Mesothelial cell of epicardium (in vitro differentiated cells): ENCODE measurements at places on chromosomes 4 and X.

DNA sequence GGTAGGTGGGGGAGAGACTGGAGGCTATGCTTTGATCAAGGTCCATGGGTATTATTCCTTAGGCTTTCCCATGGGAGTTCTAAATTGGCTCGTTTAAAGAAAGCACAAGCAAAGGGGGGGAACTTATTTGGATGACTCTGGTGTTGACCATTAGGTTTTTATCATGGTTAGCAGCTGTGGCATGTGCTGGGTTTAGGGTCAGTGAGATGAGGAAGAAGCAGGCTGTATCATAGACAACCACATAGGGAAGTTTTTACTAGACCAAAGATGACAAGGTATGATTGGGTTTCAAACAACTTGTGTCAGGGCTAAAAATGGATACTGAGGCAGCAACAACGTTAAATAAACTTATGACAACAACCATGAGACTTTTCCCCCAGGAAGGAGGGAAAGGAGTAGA, 97.7 kb downstream of the DNAAF6 start:
- DNase-seq, result no peak
- H3K36me3 ChIP-seq, result no peaks in the 10 kb centered on the region
- no peaks in the 10 kb centered on the region for H3K4me1 ChIP-seq
- peaks cover 1% of the 10 kb centered on the region for H3K27me3 ChIP-seq

DNA sequence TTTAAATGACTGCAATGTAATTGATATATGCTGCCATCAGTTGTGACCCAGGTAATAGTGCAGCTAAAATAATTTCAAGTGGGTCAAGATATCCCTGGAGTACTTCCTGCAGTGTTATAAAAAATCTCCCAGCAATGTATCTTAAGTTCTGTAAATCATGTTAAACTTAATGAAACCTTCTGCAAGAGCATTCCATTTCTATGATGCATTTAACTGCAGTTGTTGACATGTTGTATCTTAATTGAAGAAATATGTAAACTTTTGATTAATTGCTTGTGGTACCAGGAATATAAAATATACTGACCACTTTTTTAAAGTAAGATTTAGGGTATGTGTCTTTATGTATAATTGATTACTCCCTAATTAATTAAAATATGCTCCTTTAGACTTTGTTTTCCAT, 213.6 kb downstream of the AFF2 start:
- peaks cover 2% of the 10 kb centered on the region for H3K4me1 ChIP-seq
- no peak for DNase-seq
- no peak overlapping the region for H3K27ac ChIP-seq
- no peaks in the 10 kb centered on the region for H3K36me3 ChIP-seq
- H3K27me3 ChIP-seq, result no peaks in the 10 kb centered on the region

- no peak overlapping the region for H3K4me3 ChIP-seq
- no peak overlapping the region for H3K27ac ChIP-seq
- H3K36me3 ChIP-seq, result no peaks in the 10 kb centered on the region
- no peak for DNase-seq
- H3K4me1 ChIP-seq, result peaks cover 19% of the 10 kb centered on the region
These were observed 18.2 kb upstream of the VCX2 start for GRCh38 chrX:8189096-8189830.

- peak overlapping the region; percentile 39 for H3K4me3 ChIP-seq
- DNase-seq, result no peak
- H3K36me3 ChIP-seq, result peaks cover 2% of the 10 kb centered on the region
- peak overlapping the region; percentile 48 for H3K27ac ChIP-seq
These were observed 758 bp downstream of the IQSEC2 start for GRCh38 chrX:53280331-53281320.

DNA sequence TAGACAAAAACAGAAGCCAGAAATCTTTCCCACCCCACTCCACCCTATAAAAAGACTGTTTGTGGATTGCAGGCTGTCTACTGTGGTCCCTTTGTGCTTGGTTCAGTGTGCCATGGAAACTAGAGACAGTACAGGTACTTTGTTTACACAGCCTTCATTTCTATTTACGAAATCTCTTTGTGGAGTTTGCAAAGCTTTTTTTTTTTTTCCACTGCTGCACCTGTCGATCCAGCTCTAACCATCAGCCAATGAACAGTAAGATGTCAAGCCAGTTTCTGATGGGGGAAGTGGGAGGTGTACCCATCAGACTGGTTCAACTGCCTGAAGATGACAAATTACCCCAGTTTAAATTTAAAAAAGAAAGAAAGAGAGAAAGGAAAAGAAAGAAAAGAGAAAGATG, 20.2 kb upstream of the LRBA start:
- peak overlapping the region; percentile 41 for H3K27ac ChIP-seq
- no peaks in the 10 kb centered on the region for H3K27me3 ChIP-seq
- H3K36me3 ChIP-seq, result no peaks in the 10 kb centered on the region
- H3K4me1 ChIP-seq, result peaks cover 9% of the 10 kb centered on the region

- no peak for DNase-seq
- H3K4me1 ChIP-seq, result peaks cover 17% of the 10 kb centered on the region
- no peaks in the 10 kb centered on the region for H3K27me3 ChIP-seq
- peak overlapping the region; percentile 43 for H3K27ac ChIP-seq
These were observed 407 bp downstream of the IL13RA1 start for GRCh38 chrX:118727686-118728339.

DNA sequence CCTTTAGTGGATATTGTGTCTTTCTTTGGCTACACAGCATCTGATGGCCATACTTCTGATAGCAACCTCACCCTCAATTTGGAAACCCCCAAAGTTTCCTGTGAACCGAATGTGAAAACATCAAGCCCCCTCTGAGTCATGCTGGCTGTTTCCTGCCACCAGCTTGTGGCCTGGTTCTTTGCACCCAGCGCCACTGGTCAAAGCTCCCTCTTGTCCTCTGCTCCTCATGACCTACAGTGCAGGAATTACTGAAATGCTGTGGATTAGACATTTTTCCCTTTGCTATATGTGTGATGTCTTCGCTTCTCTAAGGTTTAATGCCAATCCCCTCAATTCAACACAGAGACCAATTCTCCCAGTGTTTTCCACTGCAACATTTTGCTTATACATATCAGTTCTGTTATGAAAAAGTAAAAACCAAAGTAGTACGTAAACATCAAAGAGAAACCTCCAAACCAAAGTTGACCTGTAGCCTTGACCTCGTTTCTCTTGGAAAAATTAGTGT, 224.0 kb upstream of the TENM3 start:
- no peaks in the 10 kb centered on the region for H3K27me3 ChIP-seq
- H3K36me3 ChIP-seq, result no peaks in the 10 kb centered on the region

DNA sequence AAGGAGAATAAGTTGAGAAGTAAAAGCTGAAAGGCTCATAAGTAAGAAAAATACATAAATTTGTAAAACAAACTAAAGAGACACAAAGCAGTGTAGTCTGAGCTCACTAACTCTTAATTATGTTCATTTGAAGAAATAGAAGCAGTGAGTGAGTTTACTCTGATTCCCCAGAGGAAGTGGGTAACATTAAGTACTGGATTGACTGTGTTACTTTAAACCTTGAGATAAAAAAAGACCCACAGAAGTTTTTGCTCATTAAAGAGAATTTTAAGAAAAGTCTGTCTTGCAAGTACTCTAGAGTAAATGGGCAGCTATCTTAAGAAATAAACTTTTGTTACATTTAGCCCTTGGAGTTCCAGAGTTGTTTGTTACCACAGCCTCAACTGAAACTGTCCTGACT, 2466.9 kb downstream of the PCDH7 start:
- no peak overlapping the region for H3K27ac ChIP-seq
- peaks cover 10% of the 10 kb centered on the region for H3K4me1 ChIP-seq
- no peak for DNase-seq
- H3K4me3 ChIP-seq, result no peak overlapping the region
- H3K27me3 ChIP-seq, result no peaks in the 10 kb centered on the region
- H3K36me3 ChIP-seq, result no peaks in the 10 kb centered on the region

DNA sequence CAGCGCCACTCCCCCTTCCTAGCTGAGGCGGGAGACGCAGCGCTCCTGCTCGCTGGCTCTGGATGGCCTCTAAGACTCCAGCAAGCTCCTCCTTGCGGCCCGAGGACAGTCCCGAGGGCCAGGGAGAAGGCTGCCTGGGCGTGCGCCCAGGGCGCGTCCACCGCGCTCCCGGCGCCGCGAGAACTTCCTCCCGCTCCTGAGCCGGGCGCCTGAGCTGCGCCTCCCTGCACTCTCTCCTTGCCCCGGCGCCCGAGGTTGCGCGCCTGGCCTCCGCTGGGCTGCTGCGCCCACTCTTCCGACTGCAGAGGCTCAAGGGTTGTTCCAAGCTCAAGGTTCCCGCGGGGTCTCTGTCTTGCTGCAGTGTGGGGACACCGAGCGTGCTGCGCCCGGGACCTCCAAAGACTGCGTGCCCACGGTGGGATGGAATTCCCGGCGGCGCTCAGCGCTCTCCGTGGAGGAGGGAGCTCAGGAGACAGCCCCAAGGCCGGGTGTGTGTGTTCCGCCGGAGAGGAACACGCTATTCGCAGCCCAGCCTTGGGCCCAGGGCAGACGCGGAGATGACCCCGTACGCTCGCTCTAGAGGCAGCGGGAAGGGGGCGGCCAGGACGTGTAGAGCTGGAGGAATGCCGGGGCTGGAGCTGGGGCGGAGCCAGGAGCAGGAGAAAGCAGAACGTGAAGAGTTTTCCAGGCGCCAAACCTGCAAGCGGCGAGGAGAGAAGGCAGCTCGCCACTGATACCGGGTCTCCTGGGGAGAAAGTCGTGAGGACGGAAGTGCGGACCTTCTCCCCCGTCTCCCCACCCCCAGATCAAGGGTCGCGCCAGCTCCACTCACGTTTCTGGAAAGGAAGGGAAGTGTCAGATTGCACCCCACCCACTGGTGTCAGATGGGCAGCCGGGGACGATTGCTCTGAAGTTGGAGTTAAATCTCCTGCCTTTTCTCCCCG, at the start of gene ARHGAP6:
Gene ARHGAP6, minus strand, starts transcription at position 753 of the 944 bp plus-strand sequence. CDS start 1,092 bp downstream, outside the sequence.
- peak; percentile 48 for DNase-seq
- H3K27me3 ChIP-seq, result peaks cover 87% of the 10 kb centered on the region
- peak within 1 kb of the TSS; percentile 78 for H3K4me3 ChIP-seq
